ENCODE measurements at places on chromosomes 12 and 14.

GRCh38 chr14:57755018-57755521, 110.8 kb downstream of the SLC35F4 start:
- no peak for DNase-seq

GRCh38 chr12:85036733-85037132, 582 bp downstream of the LRRIQ1 start:
- DNase-seq = no peak

DNA sequence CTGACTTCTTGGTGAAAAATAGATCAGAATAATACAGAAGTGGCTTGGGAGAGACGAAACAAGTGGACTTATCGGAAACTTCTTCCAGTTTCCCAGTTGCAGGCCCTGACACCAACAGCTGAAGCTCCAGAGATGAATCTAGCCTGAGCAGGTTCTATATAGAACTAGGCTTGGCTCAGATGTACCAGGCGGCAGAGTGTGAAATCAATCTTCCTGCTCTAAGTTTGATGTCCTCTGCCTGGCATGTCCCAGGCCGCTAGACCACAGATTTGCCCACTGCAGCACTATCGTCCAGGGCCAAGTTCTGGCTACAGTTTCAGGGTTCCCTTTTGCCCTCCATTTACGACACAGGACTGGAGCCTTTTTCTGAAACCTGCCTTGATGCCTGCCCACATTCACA, 91.3 kb upstream of the PLEKHA5 start:
- no peak for DNase-seq

GRCh38 chr12:128842579-128842978, 10.7 kb upstream of the GLT1D1 start:
- DNase-seq = no peak

DNA sequence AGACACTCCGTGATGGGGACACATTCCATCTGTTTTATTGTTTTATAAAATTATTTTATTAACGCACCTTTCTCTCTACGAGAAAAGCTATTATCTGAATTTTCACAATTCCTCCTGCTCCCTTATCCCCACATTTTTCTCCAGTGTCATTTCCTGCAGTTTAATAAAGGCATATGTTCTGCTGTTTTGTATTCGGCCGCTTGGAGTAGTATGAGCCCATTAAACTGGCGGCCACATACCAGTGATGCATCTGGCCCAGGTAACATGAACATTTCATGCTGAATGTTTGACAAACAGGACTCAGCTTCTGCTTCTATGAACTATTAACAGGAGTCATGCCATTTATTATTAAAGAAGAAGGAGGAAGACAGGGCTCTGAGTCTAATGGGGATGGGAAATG, 511.0 kb downstream of the TMEM121 start:
- no peak for DNase-seq

GRCh38 chr12:57430112-57430930, 522 bp downstream of the R3HDM2 start:
- peak; percentile 31 for DNase-seq

DNA sequence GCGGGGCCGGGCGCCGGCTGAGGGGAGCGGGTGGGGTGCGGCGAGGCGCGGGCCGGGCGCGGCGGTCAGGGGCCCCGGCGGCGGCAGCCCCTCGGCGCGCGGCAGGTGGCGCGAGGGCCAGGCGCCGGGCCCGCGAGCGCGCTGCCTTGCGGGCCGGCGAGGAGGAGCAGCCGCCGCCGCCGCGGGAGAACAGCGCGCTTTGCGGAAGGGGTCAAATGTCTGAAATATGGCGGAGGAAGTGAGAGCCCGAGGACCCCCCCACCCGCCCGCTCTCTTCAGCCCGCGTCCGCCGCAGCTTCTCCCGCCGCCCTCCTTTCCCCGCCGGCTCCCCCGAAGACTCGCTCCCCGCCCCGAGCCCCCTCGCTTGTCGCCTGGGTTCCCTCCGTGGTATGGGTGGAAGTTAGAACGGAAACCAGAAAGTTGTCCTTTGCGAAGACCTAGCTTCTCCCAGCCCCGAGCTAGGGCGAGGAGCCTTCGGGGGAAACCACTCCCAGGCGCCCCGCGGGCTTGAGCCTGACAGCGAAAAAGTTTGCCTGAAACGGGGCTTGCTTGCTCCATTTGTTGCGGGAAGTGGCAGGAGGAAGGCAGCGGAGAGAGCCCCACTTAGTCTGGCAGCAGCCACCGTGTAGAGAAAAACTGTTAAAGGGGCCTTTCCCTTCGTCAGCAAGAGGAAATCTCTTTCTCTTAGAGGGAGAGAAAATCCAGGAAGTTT, 551 bp downstream of the RAP1B start:
- DNase-seq = peak; percentile 18

GRCh38 chr12:29726321-29726692, 57.4 kb downstream of the TMTC1 start:
- DNase-seq = no peak

DNA sequence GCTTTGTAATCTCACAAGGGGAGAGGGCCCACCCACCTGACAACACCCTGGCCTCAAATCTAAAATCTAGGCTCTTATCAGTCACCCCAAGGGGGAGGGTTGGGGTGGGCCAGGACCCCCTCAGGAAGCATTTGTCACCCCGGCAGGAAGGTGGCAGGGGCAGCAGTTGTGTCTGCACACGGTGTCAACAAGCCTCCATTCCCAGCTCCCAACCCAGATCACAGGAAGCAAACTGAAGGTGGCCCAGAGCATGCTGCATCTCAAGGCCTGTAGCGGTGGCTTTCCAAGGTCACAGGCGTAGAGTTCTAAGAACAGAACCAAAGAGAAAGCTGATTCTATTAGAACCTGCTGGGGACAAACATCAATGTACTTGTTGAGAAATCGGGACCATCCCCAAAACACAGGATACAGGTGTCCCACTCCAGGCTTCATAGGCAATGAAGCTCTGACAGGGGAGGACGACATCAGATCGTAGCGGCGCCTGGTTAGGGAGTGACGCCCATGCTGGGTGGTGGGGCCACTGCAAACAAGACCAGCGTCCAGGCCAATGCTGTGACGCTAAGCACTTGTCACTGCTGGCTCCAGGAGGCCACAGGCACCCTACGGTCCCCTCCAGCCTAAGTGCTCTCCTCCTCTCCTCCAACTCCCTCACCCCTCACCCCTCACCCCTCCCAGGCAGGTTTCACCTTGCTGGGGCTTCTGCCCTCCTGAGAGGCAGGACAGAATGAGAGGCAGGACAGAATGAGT, 52.9 kb downstream of the CCDC88C start:
- DNase-seq = no peak

GRCh38 chr12:118430516-118430915, 54.2 kb downstream of the SUDS3 start:
- no peak for DNase-seq

DNA sequence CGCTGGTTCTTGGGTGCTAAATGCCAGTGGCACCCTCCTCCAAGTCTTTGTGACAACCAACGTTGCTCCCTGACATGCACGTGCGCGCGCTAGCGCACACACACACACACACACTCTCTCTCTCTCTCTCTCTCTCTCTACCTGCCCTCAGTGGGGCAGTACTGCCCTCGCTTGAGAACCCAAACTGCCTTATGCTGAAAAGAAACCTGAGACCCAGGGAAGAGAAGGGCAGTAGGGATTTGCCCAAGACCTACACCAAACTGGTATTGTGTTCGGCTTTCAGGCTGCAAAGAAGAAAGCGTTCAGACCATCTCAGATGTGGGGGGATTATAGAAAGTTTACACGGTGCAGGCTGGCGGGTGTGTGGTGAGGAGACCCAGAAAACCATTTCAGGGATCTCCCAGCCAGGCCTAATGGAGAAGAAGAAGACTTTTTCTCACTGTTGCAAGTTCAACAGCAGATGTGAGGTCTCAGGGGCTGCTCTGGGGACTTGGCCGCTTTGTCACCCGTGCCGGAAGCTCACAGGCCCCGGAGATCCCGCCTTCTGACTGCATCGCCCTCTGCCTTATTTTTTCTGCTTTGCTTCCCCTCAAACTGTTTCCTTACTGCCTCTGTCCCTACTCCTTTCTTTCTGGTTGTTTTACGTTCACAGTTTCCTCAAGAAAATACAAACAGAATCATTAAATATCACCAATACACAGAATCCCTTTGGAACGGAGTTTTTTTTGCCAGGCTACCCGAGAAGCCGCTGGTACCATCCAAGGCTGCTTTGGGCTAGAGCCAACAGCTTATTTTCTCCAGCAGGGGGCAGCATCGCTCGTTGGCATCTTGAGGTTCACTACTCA, 82.4 kb downstream of the PPM1A start:
- DNase-seq = peak; percentile 88

DNA sequence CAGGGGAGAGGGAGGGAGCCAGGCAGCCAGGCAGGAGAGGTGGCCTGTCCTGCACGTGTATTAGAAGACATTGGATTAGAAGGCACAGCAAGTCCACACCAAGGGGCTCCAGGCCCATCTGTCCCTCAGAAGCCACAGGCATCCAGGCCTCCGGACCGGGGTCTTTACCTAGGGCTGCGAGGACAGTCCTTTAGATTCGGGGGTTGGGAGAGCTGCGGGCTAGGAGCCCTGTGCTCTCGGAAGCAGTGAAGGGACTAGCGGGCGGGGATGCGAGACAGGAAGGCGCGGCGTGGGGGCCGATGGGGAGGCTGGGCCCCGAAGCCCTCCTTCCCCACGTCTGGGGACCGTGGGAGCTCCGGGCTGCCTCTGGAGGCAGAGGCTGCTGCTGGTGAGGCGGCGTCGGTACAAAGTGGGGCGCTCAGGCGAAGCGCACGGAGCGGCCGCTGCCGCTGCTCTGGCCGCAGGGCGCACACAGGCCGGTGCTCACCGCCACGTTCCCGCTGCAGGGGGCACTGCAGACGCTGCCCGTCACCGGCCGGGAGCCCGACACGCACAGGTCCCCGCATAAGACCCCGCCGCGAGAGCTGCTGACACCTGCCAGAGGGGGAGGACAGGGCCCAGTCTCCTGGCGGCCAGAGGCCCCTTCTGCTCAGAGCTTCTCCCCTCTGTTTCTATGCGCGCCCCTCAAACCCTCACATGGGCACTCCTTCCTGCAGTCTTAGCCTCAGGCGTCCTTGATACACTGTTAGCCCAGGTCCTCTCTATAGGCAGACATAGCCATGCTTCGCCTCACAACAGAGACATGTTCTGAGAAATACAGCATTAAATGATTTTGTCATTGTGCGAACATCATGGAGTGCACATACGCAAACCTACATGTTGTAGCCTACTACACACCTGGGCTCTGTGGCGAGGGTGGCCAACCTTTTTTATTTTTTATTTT, 17.3 kb downstream of the KRT7 start:
- no peak for DNase-seq

- no peak for DNase-seq
Measured at GRCh38 chr14:91732859-91733477, 1.1 kb upstream of the CATSPERB start.

DNA sequence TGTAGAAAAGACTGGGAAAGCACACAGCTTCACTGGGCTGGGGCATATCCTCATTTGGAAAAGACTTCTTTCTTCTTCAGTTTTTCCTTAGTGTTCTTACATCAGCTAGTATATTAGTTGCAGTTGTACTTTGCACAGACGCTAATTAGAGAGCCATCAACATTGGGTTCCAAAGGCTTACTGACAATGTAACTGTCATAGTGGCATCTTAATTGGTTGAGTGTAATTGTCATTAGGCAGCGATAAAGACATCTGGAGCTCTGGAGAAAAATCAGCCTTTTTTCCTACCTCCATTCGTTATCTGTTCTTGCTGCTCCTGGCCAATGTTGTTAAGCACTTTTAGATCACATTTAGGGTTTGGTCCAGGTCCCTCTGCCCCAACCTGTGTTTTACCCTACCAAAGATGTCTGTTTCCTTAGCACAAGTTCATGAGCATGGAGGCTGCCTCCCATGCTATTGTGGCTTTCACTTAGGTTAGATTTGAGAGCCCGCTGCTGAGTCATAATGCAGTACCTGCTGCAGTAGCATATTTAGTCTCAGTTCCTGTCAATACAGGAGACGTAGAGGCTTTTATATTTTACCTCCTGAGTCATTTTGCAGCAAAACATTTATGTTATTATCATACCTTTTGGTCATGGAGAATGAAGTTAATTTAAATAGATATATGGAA, 49.2 kb downstream of the FBXW8 start:
- DNase-seq = no peak

Data from neuronal stem cell (in vitro differentiated cells).